ENCODE measurements at places on chromosomes 12 and 14.

GRCh38 chr12:56880125-56880992 is 53.8 kb downstream of the SDR9C7 start:
- no peak for DNase-seq

DNA sequence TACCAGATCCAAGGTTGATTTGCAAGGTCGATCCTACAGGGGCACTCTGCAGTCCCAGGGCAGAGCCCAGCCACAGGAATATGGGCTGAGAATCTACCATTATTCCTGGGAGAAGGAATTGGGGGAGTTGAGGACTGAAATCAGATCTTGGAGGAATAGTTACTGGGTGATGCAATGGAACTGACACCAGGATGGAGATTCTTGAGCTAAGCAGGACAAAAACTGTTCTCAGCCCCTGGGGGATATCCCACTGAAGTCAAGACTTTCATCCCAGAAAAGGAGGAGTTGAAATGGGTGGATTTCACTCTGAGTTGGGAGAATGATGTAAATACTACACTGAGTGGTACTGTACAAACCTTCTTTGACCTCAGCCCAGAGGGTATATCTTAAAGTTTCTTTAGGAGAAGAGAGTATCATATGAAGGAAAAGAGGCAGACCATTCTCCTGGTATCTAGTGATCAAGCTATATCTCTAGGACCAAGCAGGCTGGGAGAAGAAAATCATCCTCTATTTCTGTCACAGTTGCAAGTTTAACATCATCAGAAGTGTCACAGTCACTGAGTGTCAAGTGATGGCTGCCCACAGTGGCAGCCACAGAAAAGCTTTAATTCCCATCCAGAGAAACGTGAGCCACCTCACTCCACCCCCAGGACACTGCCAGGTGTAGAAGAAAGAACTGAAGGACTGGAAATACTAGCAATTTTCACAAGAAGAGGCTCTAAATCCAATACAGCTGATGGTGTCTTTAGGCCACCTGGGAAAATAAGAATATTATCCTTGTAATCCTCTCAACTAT is 181.9 kb downstream of the NUAK1 start:
- no peak for DNase-seq

GRCh38 chr14:38880643-38881524 is 222.2 kb downstream of the SEC23A start:
- DNase-seq = no peak

- no peak for DNase-seq
Observed at GRCh38 chr12:62347922-62348650, 87.9 kb downstream of the USP15 start.

GRCh38 chr14:63344336-63344735 is 25.6 kb upstream of the GPHB5 start:
- no peak for DNase-seq

GRCh38 chr14:73796893-73797542 is 54.6 kb upstream of the PTGR2 start:
- no peak for DNase-seq
